IPS DF 19.7 (cell line): ENCODE measurements at places on chromosomes 6 and 20.

- no peak for DNase-seq
Observed at GRCh38 chr6:72286911-72287311, 335.0 kb upstream of the KCNQ5 start.

- DNase-seq: no peak
Observed at GRCh38 chr6:4336778-4337442, 201.5 kb upstream of the ECI2 start.

GRCh38 chr6:148878683-148879082 is 131.9 kb downstream of the UST start:
- DNase-seq: no peak

GRCh38 chr6:56709650-56710049 is 67.0 kb upstream of the DST start:
- DNase-seq: no peak

- DNase-seq: no peak
Observed at GRCh38 chr6:135002974-135003703, 51.5 kb downstream of the HBS1L start.

- no peak for DNase-seq
Observed at GRCh38 chr6:38861926-38862401, 146.9 kb downstream of the DNAH8 start.

DNA sequence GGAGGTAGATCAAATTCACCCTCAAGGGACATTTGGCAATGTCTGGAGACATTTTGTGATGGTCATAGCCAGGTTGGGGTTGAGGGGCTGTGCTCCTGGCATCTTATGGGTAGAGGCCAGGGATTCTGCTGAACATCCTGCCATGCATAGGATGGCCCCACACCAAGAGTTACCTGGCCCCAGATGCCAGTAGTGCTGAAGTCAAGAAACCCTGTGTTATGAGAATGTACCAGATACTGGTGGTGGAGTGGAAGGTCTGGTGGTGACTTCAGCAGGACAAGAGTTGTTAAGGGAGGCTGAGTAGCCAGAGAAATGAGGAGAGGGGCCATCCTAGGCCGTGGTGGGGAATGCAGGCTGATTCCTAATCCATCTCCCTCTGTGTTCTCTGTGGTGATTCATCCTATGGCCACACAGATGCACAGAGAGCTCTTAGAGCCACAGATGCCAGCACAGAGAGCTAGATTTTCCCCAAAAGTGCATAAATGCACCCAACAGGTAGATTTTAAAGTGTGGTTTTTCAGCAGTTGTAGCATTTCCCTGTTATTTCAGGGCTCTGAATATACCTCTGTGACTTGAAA is 43.6 kb downstream of the CDYL start:
- no peak for DNase-seq

DNA sequence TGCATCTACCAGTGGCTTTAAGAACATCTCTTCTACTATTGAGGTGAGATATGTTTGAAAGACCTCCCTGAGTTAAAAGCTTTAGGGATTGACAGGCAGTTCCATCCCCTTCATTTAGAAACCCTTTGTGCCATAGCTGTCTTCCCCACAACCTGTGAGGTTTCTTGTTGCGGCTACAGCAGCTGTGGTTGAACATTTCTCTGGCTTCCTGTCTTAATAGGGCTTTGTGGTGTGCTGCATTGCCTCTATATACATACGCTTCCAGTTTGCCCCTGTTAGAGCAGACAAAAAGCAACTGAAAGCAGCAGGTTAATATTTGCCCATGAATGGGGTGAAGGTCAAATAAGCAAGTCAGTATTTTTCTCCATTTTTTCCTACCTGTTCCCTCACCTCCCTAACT is 210.2 kb downstream of the TMEM200A start:
- DNase-seq: no peak

- no peak for DNase-seq
Observed at GRCh38 chr6:835476-836160, 142.7 kb upstream of the EXOC2 start.

- DNase-seq: no peak
Observed at GRCh38 chr6:131931063-131931750, 20.0 kb downstream of the CCN2 start.

- DNase-seq: no peak
Observed at GRCh38 chr20:53707371-53708055, 113.9 kb upstream of the ZNF217 start.

GRCh38 chr6:142489722-142490610 is 188.2 kb downstream of the ADGRG6 start:
- DNase-seq: no peak

- no peak for DNase-seq
Observed at GRCh38 chr20:43386878-43387277, 70.8 kb upstream of the SRSF6 start.

DNA sequence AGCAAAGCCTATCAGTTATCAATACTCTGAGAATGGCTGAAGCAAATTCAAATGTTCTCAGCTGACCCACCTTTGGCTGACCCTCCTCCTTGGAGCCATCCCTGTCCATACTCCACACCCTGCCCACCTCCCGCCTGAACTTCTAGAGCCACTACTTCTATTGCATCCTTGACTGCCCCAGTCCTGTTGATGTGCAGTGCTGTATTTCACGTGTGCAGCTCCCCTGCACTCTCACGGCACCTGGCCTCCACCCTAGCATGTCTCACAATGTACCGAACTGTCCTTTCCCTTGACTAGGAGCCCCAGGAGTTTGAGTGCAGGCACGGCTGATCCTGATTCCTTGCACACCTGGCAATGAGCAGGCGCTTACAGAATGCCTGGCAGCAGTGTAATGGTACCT is 7.0 kb downstream of the CPXM1 start:
- DNase-seq: no peak

DNA sequence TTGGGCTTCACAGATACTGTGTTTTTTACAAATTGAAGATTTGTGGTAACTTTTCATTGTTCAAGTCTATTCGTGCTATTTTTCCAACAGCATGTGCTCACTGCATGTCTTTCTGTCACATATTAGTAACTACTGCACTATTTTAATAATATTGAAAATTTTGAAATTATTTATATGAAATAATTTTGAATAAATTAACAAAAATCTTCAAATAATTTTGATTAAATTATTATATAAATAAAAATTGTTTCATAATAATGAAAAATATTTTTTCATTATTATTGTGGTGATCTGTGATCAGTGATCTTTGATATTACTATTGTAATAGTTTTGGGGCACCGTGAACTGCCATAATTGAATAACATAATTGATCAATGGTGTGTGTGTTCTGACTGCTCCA is 204.1 kb downstream of the OGFRL1 start:
- no peak for DNase-seq

DNA sequence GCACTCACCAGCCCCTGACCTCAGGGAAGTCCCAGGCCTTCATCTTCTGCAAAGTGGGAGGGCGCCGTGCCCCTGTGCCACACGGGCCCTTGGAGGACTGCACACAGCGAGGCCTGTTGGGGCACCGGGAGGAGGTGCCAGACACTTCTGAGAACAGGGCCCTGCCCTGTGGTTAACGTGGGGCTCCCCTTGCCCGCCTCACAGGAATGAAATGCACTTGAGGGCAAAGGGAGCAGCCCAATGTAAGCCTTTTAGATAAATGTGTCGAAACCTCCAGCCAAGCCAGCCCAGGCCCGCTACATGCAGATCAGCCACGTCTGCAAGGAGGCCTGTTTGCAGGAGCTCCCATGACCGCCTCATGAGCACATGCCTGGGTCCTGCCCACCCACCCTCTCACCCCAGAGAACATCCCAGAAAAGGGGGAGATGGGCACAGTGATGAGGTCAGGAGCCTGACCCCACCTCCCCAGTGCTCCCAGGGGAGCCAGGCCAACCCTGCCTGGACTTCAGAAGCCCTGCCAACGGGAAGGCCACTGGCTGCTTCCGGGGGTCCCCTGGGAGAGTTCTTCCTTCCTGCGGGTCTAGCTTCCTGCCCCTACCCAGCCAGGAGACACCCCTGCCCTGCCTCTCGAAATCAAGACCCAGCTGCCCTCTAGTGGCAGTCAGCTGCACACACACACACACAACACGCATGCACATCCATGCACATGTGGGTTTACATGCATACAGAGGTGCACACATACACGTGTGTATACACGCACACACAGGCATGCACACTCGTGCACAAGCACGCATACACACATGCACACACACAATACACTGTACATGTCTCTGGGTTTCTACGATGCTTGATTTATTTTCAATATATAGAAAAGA is 178.7 kb downstream of the TAF4 start:
- peak; percentile 15 for DNase-seq

GRCh38 chr6:113095841-113096240 is 748.7 kb downstream of the RFPL4B start:
- no peak for DNase-seq

- DNase-seq: no peak
Observed at GRCh38 chr6:24440897-24441598, 38.3 kb downstream of the MRS2 start.

DNA sequence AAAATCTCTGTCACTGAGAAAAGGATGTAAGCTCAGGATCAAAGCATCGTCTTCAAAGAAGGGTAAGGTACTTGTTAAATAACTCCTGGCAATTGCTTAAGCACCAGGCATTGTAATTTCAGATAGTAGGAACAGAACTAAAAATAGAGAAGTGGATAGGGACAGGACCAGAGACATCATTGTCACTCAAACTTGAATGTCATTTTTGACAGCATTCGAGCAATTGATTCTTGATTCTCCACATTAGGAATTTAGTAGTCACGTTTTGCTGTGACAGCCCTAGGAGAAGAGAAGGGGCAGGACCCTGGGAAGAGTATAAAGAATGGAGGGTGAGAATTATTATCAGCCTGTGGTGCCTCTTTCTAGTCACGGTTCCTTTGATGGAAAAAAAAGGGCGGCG is 50.1 kb upstream of the BACH2 start:
- no peak for DNase-seq

GRCh38 chr6:88208726-88209125 is 42.6 kb upstream of the CNR1 start:
- no peak for DNase-seq

DNA sequence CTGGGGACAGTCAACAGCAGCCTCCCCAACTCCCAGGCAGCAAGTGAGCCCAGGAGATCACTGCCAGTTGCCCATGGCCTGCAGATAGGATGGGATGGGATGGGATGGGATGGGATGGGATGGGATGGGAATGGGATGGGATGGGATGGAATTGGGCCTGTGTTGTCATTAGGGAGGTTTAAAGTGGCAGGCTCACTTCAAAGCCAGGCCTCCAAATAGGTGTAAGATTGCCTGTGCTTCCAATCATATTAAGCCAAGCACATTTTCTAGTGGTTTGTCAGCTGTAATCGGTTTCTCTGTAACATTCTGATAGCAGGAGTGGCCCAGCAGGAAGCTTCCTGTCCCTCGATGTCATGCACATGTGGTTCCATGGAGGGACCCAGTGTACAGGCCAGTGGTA is 82.7 kb upstream of the NXT1 start:
- DNase-seq: no peak

GRCh38 chr6:44496665-44497369 is 109.3 kb downstream of the CDC5L start:
- no peak for DNase-seq

DNA sequence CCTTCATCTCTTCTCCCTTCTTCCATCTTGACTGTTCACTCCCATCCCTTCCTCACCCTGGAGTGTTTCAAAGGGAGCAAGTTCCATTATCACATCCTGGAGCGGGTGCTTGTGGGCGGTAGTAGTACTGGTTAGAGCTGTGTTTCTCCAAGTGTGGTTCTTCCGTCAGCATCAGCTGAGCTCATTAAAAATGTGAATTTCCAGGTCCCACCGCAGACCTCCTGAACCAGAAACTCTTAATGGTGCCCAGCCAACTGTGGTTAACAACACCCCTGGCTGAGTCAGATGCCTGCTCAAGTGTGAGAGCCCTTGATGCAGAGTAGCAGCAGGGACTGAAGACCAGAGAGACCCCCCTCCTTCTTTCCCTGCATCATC is 24.4 kb downstream of the ANGPT4 start:
- no peak for DNase-seq

- no peak for DNase-seq
Observed at GRCh38 chr6:160301339-160301738, 42.7 kb upstream of the SLC22A2 start.

GRCh38 chr20:17511401-17511800 is 19.8 kb downstream of the BFSP1 start:
- DNase-seq: no peak

GRCh38 chr20:5674176-5674660 is 76.0 kb upstream of the SHLD1 start:
- no peak for DNase-seq

- no peak for DNase-seq
Observed at GRCh38 chr6:150876598-150876997, 11.1 kb downstream of the MTHFD1L start.

DNA sequence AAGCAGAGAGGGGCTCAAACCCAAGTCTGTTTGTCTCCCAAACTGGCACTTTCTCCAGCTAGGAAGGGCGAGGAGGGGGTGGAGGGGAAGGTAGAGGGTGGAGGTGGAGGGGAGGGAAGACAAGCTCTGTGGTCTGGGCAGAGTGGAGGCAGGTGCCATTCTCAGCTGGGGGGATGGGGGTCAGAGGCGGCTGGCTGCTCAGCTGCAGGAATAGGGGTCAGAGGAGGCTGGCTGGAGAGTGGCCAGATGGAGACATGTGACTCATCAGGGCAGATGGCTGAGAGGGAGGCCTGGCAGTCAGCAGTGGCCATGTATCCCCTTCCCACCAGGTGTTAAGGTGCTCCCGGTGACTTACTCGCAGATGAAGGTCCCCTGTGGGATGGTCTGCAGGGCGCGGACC is 3.5 kb upstream of the SLC44A4 start:
- DNase-seq: no peak

DNA sequence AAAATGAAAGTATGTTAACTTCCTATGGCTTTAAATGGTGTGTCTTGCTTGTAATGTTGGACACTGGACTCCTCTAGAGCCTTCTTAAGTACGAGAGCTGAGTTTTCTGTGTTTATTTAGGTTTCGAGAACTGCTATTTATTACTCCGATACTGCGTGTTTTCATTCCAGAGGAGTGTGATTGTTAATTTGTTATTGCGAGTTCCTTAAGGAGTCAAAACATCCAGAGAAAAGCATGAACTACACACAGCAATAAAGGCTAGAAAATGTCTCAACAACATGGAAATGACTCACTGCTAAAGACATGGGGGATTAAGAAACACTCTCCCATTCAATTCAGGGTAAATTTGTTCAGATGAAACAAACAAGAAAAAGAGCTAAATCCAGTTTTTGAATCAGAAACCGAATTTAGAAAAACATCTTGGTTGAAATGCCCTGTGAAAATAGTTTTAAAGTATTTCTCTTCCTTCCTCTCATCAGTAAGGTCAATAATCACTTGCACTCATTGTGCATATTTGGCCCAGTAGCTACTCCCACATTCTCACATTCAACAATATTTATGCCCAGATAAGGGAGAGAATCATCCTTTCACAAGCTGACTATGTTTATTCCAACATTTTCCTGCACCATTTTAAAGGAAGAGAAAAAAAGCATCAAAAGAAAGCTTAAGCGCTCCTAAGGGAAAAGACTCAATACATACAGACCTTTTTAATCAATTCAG is 36.0 kb downstream of the ATXN1 start:
- no peak for DNase-seq

DNA sequence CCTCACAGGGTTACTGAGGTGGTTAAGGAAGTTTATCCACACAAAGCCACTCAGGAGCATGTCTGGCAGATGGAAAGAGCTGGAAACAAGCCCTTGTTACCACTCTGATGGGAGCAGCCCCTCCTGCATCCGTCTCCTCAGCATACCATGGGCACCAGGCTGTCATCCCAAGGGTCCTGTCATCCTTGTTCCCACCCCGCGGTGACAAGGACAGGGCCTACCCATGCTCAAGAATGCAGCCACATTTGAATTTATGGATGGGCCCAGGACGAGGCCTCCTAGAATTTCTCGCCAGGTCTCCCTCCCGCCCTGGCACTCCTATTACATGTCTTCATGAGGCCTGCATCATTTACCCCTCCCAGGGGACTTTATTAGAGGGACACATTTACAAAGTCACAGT is 60.0 kb downstream of the NPEPL1 start:
- no peak for DNase-seq
